HuH-7.5 (cell line): ENCODE measurements at places on chromosomes 5 and 9.

DNA sequence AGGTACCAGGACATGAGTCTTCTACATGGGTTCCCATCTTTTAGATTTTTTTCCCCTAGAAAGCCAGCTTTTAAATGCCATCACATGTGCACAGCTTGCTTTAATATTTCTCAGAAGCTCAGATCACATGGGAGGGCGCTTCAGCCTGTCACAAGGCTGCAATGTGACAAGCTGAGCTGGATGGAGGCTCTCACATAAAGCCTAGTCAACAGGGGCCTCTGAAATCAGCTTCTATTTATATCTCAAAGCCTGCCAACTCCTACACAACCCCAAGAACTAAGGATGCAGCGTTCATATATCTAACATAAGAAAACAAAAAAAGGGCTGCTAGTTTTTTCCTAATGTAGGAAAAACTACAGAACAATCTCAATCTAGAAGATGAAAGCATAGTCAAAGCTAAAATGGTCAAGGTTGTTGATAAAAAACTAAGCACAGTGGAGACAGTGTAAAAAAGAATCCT is 2.3 kb downstream of the ZFAND5 start:
- DNase-seq: peak; percentile 59

DNA sequence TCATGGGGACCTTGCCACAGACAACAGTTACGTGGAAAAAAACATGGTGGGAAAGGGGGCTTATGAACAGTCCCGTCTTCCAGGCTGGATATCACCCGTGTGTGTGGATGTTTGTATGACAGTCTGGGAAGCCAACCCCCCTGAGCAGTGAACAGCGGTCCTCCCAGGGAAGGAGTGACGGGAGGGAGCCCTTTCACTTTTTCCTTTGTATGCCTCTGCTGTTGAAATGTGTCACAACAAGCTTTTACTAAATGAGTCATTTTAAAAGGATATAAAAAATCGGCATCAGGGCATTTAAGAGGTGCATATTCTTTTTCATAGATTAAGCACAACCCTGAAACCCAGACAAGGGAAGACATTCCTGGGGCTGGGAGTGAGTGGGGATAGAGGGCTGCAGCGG is 5.1 kb downstream of the MYMK start:
- DNase-seq: no peak

DNA sequence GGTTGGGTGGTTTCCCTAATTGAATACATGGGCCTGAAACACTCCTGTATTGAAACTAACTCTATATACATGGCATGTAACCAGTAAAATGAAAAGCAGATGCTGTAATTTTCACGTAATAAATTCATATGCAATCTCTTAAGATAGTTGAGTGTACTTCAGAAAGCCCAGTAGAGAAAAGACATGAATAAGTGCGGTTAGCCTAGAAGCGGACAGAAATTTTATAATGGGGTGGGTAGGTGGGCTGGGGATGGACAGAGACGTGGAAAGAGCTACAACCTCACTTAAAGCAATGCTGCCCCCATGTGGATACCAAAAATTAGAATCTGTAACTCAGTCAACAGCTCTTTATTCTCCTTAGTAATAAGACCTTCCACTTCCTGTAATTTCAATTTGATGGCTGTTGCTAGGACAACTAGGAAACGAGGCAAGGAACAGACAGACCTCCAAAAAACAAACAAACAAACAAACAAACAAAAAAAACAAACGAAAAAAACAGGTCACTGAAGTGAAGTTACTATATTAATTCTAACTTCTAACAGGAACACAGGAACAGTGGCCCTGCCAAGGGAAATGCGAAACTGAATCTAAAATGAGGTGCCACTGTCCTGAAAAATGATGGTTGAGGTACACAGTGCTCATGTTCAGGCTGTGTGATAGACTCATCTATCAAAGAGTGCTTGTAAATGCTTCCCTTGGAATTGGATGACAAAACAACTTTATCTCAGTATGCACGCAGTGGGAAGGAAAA is 103.4 kb upstream of the GNA14 start:
- peak; percentile 16 for DNase-seq

GRCh38 chr9:127492616-127493015 is 41.3 kb downstream of the LRSAM1 start:
- DNase-seq: no peak

GRCh38 chr5:133467335-133467779 is 145.0 kb downstream of the FSTL4 start:
- DNase-seq: no peak

- no peak for DNase-seq
Measured at GRCh38 chr5:135048286-135048685, 14.3 kb upstream of the PITX1 start.

DNA sequence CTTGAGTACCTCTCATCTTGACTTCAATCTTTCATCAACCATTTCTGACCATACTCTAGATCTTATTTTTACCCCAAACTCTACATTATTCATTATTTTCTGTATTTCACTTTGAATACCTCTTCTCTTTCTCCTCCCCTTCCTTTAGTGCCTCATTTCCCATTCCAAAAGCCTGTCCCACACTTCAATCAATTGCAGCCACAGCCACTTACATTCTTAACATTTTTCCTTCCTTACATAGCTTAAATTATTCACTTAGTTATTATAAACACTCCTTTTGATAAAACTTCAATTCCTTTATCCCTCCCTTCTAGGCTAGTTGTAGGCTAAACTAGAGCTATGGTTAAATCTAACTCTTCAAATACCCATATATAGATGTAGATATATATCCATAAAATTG is 344.0 kb downstream of the PRR16 start:
- no peak for DNase-seq

- DNase-seq: no peak
Measured at GRCh38 chr5:177520916-177521513, 4.3 kb upstream of the DDX41 start.

DNA sequence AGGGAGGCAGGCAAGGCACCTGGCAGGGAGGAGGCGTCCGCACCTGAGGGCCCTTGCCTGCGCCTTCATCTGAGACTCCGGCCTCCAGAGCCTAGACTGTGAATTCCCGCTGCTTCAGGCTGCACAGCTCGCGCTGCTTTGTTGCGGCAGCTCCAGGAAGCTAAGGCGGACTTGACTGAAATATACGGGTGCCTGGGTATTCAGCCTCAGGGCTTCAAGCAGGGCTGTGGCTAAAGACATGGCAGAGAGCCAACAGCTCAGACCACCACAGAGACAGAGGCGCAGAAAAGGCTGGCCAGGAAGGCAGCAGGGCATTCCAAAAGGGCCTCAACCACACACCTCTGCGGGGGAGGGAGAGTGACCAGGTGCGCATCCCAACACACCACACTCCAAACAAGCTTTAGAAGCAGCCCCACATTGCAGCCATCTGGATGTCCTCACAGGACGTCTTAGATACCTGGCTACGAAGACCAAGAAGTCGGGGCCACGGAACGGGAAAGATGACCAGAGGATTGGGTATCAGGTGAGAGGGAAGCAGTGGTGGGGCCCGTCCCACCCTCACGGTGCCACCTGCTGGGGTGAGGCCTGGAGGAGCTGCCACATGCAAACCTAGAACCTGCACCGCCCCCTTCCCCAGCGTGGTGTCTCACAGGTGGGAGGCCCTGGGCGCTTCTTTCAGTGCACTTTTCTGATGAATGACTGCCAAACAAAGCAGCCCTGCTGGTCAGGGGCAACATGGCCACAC is 1.7 kb upstream of the DPH7 start:
- DNase-seq: no peak
